ENCODE measurements at places on chromosomes 1 and 21.

GRCh38 chr1:70528590-70529333 lies 117.7 kb downstream of the CTH start:
- no peak for DNase-seq

DNA sequence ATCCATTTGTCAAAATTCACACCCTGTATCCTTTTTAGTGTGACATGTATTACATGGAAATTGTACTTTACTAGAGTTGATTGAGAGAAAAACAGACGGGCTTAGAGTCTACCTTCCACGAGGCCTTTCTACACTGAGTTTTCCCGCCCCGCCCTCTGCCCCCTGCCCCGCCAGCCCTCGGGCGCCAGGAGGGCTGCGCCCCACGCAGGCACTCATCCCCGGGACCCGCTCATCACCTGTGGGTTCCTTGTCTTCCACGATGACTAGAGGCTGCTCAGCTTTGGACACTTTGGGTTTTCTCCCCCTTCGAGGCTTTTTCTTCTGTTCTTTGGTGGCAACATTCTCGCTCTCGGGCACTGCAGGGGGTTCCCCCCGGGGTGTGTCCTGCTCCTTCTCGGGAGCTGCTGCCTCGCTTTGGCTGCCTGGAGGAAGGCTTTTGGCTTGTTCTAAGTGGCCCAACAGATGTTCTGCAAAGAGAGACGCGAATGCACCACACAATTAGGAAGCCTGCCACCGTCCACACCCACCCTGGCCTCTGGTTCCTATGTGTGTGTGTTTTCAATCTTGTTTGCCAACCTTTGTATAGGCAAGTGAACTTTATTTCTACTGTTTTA lies 39.6 kb downstream of the PRDM15 start:
- DNase-seq = no peak

GRCh38 chr1:33057095-33057494 lies 20.4 kb upstream of the AK2 start:
- DNase-seq = no peak

GRCh38 chr1:208929575-208929974 lies 653.9 kb upstream of the CAMK1G start:
- DNase-seq = no peak

DNA sequence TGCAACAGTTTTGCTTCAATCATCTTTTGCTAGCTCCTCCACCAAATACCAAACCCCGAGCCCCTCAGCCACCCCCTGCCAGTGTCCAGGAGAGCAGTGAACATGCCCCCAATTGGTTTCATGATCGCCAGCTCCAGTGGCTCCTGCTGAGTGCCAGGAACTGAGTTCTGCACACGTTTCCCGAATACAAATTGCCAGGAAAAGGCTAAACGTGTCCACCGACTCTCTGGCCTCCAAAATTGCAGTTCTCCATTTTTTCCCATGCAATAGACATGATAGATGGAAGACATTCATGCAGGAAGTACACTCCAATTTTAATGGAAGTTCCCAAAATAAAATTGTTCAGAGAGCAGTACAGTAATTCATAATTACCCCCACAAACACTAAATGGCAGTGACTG lies 101.3 kb downstream of the SPSB1 start:
- no peak for DNase-seq

- DNase-seq = no peak
Measured at GRCh38 chr1:56036479-56036878, 542.9 kb downstream of the PLPP3 start.

DNA sequence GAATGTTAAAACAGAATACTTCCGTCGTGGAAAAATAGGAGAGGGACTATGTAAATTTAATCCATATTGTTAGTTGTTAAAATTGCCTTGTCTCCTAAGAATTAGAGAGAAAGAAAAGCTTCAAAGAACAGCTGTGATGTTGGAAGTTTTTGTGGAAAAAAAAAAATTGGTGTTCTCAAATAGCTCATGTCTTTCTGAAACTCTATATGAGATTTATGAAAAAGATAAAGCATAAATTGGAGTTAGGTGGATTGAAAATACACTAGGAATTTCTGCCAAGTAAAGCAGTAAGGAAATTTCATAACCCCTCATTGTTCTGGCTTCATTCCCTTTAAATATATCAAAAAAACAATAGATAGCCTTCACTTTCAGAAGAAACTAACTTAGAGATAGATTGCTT lies 274.0 kb upstream of the ADAMTS5 start:
- no peak for DNase-seq

DNA sequence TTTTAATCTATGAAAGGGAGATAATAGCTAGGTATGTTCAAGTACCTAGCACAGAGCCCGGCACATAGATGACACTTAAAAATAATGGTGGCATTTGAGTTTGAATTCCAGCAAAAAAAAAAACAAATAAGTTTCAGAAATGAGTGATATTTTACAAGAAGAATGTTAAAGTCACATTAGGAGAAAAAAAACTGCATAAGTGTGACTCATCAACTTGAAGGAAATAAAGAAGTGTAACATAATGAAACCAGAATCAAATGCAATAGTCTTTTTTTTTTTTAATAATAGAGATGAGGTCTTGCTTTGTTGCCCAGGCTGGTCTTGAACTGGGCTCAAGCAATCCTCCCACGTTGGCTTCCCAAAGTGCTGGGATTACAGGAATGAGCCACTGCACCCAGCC lies 17.1 kb downstream of the DNASE2B start:
- no peak for DNase-seq

GRCh38 chr1:86645851-86646250 lies 58.5 kb upstream of the SH3GLB1 start:
- no peak for DNase-seq

DNA sequence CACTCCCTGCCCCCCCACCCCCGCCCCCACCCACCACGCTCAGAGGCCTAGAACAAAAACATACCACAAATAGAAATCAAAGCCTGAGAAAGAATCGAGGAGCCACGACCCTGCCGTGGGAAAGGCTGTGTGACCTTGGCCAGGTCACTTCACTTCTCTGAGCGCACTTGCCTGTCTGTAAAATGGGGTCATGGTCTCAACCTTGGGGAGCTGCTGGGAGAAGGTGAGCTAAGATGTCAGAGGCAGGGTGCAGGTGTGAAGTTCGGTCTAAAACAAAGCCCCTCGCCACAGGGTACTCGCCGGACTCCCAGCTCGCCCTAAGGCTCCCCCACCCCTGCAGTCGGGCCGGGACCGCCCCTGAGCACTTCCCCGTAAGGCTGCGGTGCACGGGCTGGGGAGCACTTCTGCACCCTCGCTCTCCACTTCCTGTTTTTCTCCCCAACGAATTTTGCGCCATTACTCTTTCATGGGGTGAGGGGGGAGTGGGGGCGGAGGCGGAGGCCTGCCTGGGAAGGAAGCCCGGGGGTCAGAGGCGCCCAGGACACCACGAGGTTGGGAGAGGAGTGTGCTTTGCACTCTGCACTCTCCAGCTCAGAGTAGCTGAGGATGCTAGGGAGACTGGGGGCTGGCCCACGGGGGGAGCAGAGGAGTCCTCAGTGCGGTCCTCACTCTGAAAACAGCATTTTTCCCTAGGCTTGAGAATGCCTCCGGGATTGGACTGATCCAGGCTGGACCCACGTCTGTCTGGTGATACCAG lies 21.9 kb upstream of the PIK3CD start:
- DNase-seq = no peak

GRCh38 chr1:223350361-223350908 lies 13.5 kb downstream of the SUSD4 start:
- DNase-seq = no peak

GRCh38 chr1:12649971-12650421 lies 6.1 kb downstream of the AADACL4 start:
- no peak for DNase-seq

DNA sequence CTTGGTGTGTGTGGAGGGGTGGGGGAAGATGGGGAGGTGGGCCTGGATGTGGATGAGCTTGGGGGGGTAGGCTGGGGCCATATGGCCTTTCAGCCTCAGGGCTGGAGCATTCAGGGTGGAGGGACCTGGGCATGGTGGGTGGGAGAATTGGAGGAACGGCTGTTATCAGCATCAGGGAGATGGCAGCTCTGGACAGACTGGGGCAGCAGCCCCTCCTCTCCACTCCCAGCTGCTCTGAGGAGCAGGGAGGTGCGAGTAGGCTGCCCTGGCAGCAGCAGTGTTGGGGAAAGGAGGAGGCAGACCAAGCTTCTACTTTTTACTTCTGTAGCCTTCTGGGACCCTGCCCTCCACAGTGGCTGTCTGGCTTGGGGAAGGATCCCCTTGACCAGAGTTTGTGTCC lies 10.2 kb downstream of the PPFIA4 start:
- no peak for DNase-seq

DNA sequence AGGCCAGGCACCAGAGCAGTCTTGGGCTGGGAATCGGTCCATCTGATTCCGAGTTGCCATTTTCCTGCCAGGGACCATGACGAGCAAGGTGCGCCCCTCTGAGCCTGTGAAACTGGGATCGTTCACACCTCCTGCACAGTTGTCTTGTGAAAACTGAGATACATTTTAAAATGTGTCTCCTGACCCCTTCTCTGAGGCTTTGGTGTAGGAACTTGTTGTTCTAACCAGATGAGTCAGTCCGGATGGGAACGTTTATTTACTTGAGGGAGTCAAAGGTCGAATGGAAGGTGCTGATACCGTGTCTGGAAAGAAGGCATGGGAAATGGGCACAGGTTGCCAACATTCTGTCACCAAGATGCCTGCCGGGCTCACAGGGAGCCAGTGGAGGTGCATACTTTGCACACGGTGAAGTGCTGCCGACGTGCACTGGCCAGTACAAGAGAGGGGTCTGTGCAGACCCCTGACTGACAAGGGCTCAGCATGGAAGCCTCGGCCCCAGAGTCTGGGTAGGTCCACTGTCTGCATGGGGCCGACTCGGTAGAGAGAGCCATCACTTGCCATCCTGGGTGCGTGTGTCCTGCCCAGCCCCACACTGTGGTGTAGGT lies 7.4 kb upstream of the KCNN3 start:
- no peak for DNase-seq

Data from stimulated activated CD8-positive, alpha-beta memory T cell treated with anti-CD3 and anti-CD28 coated beads, Interleukin-12 subunit alpha, Interleukin-12 subunit beta, amount 100 ng/mL, for 1 hour (primary cell).